Glomerular endothelial cell (primary cell): ENCODE measurements at places on chromosomes 6 and 20.

GRCh38 chr6:169859978-169860703 is 108.7 kb downstream of the ERMARD start:
- no peak for DNase-seq

DNA sequence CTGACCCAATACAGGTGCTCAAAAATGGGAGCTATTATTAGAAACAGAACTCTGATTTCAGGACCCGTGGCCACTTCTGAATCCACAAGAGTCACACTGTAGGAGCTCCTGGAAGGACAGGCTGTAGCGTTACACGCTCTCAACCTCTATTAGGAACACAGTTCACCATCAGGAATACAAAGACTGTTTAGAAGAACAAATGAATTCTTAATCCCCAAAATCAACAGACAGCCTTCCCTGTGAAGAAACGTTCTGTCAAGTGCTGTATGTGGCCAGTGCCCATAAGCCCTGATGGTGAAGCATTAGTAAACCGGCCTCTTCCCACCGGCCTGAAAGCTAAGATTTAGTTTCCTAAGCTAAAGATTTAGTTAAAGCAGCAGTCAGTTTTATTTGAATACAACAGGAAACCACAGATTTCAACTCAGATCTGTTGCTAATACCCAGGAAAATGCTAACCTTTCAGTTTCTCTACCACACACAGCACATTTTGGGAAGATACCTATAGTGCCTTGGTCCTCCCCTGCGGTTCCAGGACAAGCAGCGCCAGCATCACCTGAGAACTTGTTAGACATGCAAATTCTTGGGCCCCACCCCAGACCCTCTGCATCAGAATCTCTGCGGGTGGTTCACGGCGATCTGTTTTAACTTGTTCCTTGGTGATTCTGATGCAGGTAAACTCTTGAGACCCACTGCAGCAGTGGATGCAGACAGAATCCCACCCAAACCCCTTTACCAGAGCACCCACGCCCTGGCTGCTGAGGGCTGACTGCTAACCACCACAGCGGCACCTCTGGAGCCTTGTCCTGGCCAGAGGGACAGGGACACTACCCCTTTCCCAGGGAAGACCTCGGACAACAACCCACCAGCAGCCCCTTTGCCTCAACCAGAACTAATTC is 33.4 kb downstream of the MTRES1 start:
- DNase-seq: no peak

- DNase-seq: no peak
These were observed 7.0 kb upstream of the APMAP start for GRCh38 chr20:24999568-24999967.

GRCh38 chr6:132931936-132932514 is 117.7 kb downstream of the RPS12 start:
- DNase-seq: no peak

GRCh38 chr6:166950443-166950821 is 5.9 kb downstream of the RNASET2 start:
- no peak for DNase-seq

DNA sequence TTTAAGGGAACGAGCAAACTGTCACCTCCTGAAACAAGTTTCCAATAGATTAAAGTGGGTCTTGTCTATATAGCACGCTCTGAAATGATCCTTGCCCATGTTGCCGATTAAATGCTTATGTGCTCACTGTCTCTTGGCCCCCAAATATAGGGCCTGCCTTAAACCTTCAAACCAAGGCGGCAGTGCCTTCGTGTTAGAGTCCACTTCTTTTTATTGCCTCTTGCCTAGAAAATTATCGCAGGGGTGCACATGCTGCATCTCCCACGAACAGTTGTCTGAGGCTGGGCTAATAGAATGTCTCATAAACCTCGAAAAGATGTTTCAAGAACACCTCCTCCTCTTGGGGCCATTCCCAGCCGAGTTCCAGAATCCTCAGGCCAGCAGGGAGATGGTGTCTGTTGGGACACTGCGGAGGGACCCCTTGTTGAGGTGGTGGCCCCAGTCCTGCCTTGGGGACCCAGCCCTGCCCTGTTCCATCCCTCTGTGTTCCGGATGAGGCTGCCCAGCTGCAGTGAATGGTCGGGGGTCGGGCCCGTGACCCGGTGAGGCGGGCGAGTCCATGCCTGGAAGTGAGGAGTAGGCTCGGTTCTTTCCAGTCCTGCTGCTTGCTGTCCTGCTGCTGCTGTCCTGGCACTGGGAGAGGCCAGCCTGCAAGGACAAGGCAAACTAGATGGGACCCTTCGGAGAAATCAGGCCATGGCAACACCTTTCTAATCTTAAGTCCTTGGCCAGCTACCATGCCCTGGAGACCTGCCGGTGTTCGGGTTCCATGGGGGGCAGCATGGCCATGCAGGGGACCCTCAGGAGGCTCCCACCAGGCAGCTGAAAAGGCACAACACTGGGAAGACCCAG is 34.7 kb upstream of the SLCO4A1 start:
- DNase-seq: no peak

DNA sequence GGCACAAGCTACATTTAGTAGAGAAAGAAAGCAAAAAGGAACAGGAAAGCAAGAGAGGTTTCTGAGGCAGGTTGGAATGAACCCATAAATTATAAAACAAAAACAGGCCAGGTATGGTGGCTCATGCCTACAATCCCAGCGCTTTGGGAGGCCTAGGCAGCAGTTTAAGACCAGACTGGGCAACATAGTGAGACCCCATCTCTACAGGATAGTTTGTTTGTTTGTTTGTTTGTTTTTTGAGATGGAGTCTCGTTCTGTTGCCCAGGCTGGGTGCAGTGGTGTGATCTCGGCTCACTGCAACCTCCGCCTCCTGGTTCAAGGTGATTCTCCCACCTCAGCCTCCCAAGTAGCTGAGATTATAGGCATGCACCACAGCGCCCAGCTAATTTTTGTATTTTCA is 49.0 kb downstream of the AFG1L start:
- DNase-seq: no peak

- DNase-seq: no peak
These were observed 133.5 kb downstream of the SCML4 start for GRCh38 chr6:107690643-107691061.

- no peak for DNase-seq
These were observed 639 bp upstream of the ZNF335 start for GRCh38 chr20:45972500-45973183.

GRCh38 chr6:10555625-10556309 is 34.6 kb downstream of the GCNT2 start:
- no peak for DNase-seq

GRCh38 chr6:113909224-113909856 is 52.2 kb downstream of the MARCKS start:
- peak; percentile 69 for DNase-seq

GRCh38 chr6:107691062-107691751 is 132.9 kb downstream of the SCML4 start:
- no peak for DNase-seq

- DNase-seq: no peak
These were observed 60.6 kb downstream of the GPX5 start for GRCh38 chr6:28586324-28586723.

- DNase-seq: peak; percentile 51
These were observed 64.9 kb upstream of the ARHGAP18 start for GRCh38 chr6:129774697-129775447.

- DNase-seq: no peak
These were observed 104.9 kb downstream of the SESN1 start for GRCh38 chr6:108989700-108990099.

GRCh38 chr20:25245461-25245860 is 2.4 kb upstream of the PYGB start:
- no peak for DNase-seq

DNA sequence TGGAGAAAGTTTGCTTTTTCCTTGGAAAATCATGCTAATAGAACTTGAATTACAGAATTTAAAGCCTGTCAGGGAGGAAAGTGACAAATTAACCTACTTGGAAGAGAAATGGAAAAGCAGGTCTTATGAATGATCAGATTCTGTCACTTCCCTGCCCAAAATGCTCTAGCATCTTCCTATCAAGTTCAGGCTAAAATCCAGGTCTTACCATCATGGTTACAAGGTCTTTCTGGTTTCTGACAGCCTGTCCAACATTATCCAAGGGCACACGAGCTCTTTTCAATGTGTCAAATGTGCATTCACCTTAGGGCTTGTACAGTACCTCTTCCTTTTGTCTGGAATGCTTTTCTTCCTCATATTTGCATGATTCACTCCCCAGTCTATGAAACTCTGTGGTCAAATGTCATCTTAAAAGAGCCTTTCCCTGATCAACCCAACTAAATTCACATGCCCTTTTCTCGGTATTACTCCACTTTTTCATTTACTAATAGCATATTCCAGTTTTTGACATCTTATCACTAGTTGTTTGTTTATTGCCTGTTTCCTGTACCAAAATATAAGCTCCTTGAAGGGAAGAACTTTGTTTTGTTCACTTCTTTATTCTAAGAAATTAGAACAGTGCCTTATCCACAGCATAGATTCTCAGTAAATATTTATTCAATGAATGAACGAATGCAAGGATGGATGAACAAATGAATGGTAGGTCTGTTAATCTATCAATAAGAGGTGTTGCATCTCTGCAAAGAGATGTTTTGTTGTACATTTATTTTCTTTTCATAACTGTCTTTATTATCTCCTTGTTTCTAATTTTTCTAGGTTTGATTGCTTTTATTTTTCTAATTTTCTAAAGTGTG is 139.5 kb downstream of the BCAS1 start:
- DNase-seq: no peak

- DNase-seq: no peak
These were observed 17.5 kb downstream of the PPARD start for GRCh38 chr6:35359744-35360348.

DNA sequence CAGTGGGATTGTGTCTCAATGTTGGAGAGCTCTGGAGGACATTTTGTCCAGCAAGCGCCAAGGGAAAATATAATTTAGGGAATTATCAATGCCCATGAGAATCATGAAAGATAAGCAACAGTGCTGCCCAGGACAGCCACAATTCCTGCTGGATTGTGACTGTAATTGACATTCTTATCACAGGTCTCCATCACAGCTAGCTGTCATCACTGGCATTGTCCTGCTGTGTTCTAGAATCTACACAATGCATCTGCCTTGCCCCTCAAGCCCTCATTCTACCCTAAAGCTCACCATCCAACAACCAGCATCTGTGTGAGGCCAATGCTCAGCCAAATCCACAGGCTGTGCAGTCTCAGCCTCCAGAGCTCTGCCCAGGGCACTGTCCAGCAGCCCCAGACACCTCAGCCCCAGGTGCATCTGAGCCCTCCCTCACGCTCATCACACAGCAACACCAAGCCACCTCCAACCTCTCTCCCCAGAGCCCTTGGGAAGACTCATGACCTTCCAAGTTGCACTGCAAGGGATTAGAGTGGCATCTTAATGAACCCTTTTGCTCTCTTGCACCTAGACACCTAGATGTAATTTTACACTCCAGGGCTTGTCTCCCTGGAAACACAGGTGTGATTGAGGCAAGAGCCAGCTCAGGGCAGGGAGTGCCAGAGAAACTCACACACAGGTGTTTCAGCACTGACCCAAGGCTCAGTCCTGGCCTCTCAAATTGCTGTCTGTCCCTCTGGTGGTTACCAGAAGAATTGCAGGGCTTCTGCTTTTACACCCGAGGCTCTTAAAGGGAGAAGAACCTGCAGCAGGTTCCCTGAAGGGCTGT is 85.2 kb upstream of the PHACTR3 start:
- DNase-seq: no peak

DNA sequence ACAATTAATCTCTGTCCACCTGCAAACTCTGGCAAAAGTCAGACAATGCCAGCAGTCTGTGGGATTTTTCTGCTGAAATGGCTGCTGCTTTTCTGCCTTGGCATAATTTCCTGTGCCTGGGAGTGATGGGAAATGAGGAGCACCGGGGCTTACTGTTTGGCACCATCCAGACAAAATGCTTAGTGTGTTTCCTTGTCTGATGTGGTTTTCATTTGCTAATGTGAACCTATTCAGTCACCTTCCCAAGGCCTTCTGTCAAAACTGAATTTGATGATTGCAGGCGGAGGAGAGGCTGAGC is 56.4 kb downstream of the CDH4 start:
- DNase-seq: no peak

GRCh38 chr6:93124006-93124632 is 295.2 kb downstream of the EPHA7 start:
- DNase-seq: no peak

DNA sequence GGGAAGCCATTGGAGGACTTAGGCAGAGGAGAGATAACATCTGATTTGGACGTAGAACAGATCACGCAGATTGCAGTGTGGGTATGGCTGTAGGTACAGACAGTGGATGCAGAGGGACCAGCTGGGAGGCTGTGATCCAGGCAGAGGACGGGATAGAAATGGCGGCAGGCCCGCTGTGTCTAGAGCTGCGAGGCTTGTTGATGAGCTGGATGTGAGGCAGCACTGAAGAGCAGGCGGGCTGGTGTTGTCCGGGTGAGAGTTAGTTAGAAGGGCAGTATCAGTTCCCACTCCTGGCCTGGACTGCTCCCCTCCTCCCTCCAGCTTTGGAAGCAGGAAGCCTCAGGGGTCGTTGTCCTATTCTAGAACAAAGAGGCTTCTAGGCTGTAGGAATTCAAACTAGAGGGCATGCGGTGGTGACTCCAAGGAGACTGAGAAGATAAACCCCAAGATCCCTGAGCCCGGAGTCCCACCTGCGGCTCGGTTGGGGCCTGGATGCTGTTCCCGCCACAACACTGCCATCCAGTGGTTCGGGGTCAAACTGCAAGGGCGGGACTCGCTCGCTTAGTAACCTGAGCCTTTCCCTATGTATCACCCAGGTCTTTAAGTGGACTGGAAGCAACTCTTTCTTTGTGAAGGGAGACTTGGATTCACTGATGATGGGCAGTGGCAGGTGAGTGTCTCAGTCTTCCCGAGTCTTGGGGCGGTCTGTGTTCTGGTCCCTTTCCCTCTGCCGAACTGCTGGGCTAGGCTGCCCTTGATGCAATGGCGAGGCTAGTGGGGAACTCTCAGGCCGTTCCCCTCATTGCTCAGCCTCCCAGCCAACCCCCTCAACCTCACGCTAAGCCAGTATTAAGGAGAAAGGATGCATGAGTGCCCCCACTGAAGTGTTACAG is 11.2 kb downstream of the TLDC2 start:
- peak; percentile 16 for DNase-seq

GRCh38 chr20:59010995-59011873 is 4.2 kb upstream of the CTSZ start:
- DNase-seq: peak; percentile 95

GRCh38 chr6:32937230-32937633 is 3.6 kb downstream of the HLA-DMB start:
- DNase-seq: no peak

- no peak for DNase-seq
These were observed 89.4 kb downstream of the SLC24A3 start for GRCh38 chr20:19301843-19302242.
